ENCODE measurements at places on chromosomes 13 and 19. TPM values are rescaled to one million over a fixed set of nuclear protein-coding genes. Genes with fewer than 3 reads are reported as not detected.

GRCh38 chr19:9075064-9075949, 11.6 kb upstream of the OR1M1 start:
- DNase-seq: peak; percentile 98

Gene FARP1
- polyA plus RNA-seq: 16.9 TPM

DNA sequence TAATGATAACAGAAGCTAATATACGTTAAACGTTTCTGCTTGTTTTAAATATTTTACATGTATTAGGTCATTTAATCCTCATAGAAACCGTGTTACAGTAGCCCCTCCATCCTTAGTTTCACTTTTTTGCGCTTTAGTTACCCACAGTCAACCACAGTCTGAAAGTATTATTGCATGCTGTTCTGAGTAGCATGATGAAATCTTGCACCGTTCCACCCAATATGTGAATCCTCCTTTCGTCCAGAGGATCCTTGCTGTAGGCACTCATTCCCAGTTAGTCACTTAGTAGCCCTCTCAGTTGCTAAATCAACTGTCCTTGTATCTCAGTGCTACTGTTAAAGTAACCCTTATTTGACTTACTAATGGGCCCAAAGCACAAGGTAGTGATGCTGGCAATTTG, 257.8 kb downstream of the ENOX1 start:
- DNase-seq: no peak

Gene PROZ
- polyA plus RNA-seq: not detected

Gene ICAM1
- 2.1 TPM for polyA plus RNA-seq

Gene FBXO17
- 7.1 TPM for polyA plus RNA-seq

GRCh38 chr19:50759886-50760285, 10.4 kb upstream of the GPR32 start:
- no peak for DNase-seq

GRCh38 chr13:25132751-25133390, 36.9 kb downstream of the PABPC3 start:
- no peak for DNase-seq

Gene CCNA1
- 34.6 TPM for polyA plus RNA-seq

- DNase-seq: no peak
These were observed 130.9 kb downstream of the SHISA2 start for GRCh38 chr13:25920931-25921330.

- no peak for DNase-seq
These were observed 1.2 kb downstream of the CIRBP start for GRCh38 chr19:1270213-1270853.

Gene MYADM
- 9.6 TPM for polyA plus RNA-seq

Gene KLK5
- 1,184 TPM for polyA plus RNA-seq

DNA sequence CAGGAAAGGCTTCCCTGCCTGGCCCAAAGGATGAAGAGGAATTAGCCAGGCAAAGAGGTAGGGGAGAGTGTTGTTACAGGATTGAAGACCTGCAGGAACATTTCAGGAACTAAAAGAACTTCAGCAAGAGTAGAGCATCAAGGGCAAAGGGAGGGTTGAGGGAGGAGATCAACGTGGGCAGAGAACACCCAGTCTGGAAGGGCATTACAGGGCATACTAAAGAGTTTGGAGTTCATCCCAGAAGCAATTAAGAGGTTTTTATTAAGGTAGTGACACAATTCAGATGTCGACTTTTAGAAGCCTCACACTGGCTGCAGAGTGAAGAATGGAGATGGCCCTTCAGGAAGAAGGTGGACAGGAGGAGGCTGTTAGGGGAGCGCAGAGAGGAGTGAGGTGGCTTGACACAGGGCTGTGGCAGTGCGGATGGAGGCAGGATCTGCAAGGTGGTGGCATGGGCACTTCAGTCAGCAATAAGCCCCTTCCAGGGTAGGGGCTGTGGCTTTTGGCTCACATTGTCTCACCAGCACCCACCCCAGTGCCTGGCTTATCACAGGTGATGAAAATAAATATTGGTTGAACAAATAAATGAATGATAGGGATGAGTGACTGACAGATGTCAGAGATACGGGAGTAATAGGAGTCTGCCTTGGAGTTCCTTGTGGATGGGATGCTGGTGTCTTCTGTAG, 24.9 kb downstream of the TEX26 start:
- DNase-seq: no peak

- DNase-seq: no peak
These were observed 7.3 kb downstream of the PARP4 start for GRCh38 chr13:24505256-24505655.

Gene HSD11B1L
- polyA plus RNA-seq: 5.2 TPM

Gene PLPPR3
- polyA plus RNA-seq: not detected

DNA sequence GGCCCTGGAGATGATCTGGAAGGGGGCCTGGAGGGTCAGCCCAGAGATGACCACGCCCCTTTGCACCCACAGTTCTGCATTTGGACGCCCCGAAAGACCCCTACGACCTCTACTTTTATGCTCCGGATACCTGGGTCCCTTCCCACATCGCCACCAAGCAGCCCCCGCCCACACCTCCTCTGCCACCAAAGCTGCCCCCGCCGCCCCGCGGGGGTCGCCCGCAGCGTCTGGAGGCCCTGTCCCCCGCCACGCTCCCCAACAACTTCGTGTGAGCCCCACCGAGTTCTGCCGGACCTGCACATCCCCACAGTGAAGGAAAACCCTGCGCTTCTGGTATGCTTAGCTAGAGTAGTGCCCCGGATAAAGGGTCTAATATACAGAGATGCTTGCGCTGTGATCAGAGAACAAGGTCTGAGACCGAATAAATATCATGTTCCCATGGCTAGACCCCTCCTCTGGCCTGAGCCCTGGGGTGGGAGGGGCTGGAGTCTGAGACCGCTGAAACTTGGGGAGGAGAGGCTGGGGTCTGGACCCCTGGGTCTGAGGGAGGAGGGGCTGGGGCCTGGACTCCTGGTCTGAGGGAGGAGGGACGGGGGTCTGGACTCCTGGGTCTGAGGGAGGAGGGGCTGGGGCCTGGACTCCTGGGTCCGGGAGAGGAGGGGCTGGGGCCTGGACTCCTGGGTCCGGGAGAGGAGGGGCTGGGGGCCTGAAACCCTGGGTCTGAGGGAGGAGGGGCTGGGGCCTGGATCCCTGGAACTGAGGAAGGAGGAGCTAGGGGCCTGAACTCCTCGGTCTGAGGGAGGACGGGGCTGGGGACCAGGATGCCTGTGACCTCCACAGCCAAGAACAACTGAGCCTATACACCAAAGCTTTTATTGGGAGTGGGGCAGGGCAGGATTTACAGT, 3.6 kb downstream of the GFY start:
- no peak for DNase-seq

DNA sequence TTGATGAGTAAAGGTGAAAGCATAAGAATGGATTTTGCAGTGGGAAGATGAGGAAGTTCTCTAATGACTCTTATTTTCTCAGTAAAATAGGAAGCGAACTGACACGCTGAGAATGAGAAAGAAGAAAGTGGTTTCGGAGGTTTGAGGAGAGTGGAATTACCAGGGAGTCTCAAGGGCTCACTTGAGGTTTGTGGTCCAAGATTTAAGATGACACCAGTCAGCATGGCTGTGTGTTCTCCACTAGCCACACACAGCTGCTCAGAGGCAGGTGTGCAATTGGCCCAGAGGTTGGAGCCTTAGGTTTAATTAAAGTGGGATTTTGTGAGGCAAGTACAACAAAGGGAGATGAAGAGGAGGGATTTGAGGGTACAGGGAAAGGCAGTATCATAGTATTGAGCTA, 99.6 kb upstream of the NBEA start:
- no peak for DNase-seq

- DNase-seq: no peak
These were observed 10.9 kb downstream of the LTBP4 start for GRCh38 chr19:40611900-40612698.

GRCh38 chr13:29185926-29186325, 365.8 kb downstream of the MTUS2 start:
- no peak for DNase-seq

Gene GAS6
- polyA plus RNA-seq: 196 TPM

DNA sequence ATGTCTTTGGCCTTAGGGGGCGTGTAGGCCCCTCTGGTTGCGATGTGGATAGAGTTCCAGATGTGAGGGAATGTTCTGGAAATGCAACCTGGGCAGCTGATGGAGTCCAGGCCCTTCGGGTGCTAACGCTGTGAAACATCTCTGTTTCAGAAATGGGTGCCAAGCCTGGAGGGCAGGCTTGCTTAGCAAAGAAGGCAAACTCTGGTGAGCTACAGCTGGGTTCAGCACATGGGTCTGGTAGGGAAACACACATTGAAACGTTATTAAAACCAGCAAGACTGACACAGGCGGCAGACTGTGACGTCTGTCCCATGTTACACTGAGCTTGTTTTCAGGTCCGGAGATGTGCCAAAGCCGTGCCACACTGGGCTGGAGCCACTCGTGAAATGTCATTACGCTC, 8.6 kb upstream of the CDC16 start:
- DNase-seq: no peak

Gene KLK13
- 0.62 TPM for polyA plus RNA-seq

Gene ZNF302
- 4.7 TPM for polyA plus RNA-seq

Gene PSG6
- 0.12 TPM for polyA plus RNA-seq

DNA sequence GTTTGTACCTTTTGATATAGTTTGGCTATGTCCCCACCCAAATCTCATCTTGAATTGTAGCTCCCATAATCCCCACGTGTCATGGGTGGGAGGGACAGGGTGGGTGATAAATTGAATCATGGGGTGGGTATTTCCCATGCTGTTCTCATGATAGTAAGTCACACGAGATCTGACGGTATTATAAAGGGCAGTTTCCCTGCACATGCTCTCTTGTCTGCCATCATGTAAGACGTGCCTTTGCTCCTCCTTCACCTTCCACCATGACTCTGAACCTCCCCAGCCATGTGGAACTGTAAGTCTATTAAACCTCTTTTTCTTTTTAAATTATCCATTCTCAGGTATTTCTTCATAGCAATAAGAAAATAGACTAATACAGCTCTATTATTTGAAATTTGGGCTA, 330.7 kb upstream of the ATXN8OS start:
- no peak for DNase-seq

Gene DPP9
- polyA plus RNA-seq: 31.5 TPM

Gene MYO16
- polyA plus RNA-seq: 0.03 TPM

GRCh38 chr19:2528675-2529101, 52.8 kb downstream of the GADD45B start:
- DNase-seq: no peak

DNA sequence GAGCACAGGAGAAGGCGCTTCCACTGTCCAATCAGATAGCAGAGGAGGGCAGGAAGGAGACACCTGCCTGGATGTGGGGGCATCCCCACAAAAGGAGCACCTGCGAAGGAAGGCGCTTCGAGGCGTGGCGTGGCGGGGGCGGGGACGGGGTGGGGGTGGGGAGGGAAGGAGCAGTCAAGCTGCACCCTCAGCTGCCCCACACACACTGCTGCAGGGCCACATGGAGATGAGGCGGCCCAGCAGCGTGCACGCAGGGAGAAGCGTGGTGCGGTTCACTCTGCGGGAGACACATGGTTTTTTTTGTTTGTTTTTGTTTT, 21.4 kb downstream of the ANKRD27 start:
- DNase-seq: no peak

- DNase-seq: no peak
These were observed 31.1 kb upstream of the SIAH3 start for GRCh38 chr13:45882626-45883025.

DNA sequence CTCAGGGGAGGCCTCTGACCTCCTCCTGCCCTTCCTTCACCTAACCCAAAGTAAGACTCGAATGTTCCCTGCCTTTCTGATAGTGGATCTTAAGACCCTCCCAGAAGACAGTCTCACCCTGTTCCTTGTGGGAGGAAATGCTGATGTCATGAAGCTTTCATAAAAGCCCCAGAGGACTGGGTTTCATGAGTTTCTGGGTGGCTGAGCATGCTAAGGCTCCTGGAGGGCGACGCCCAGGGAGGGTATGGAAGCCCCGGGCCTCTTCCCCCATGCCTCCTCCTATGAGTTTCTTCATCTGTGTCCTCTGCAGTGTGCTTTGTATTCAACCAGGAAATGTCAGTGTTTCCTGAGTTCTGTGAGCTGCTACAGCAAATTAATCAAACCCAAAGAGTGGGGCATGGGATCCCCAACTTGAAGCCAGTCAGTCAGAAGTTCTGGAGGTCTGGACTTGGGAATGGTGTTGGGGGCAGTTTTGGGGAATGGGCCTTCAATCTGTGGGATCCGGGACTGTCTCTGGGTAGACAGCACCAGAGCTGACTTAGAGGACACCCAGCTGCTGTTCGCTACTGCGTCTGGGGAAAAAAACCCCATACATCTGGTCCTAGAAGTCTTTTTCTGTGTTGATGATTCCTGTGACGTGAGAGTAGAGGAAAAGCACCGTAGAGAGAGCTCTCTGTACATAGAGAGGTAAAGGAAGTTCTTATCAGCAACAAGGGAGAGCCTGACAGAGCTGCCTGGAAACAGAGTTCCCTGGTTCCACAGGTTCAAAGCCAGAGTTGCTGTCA, 2.0 kb upstream of the LILRB2 start:
- no peak for DNase-seq

- DNase-seq: peak; percentile 77
These were observed 62.1 kb downstream of the RUBCNL start for GRCh38 chr13:46324976-46325375.

Gene KLK15
- polyA plus RNA-seq: not detected

Gene DCUN1D2
- 6.4 TPM for polyA plus RNA-seq

Gene URAD
- not detected for polyA plus RNA-seq

DNA sequence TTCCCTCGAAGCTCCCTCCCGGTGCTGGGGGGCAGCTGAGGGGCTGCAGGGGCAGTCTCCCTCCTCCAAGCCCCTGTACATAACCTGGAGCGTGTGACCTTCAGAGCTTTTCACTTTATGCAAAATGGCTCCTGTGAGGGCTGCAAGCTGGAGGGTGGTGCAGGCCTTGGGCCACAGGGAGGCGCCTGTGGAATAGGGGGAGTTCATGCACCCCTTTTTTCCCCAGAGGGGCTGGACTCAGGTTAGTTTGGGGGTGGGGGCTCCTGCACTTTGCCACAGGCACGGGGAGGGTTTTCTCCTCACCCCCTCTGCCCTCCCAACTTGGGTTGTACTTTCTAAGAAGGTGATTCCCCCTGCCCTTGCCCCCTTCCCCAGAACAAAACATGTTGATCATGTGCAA, 6.6 kb upstream of the PRR19 start:
- DNase-seq: no peak

Measured in mammary epithelial cell (primary cell).